ENCODE measurements at places on chromosomes 4 and X.

- DNase-seq = peak; percentile 48
Measured at GRCh38 chr4:153204728-153205648, 745 bp downstream of the TRIM2 start.

DNA sequence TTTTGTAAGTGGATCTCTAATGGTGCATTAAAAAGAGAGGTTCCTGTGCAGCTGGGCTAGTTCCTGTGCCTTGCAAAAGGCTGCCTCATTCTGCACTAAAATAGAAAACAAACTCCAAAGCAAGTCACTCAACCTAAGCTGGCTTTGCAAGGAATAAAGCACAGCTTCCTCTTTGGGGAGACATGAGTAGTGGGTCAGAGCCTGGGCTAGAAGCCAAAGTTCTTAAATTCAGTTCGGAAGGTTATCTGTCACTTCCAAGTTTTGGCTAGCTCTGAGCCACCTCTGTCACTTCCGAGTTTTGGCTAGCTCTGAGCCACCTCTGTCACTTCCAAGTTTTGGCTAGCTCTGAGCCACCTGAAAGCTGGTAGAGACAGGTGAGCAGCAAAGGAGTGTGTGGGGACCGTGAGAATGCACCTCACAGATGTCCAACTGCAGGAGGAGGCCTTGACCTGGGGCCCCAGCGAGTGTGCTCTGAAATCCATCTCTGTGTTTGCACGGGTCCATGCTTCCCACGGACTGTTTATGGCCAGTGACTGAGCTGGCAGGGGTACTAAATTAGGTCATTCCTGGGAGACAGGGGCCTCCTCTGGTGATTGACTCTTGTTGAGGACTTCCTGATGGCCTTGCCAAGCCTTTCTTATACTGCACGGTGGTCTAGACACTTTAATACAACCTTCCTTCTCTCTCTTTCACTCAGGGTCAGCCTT lies 36.4 kb upstream of the MAMLD1 start:
- DNase-seq = no peak

DNA sequence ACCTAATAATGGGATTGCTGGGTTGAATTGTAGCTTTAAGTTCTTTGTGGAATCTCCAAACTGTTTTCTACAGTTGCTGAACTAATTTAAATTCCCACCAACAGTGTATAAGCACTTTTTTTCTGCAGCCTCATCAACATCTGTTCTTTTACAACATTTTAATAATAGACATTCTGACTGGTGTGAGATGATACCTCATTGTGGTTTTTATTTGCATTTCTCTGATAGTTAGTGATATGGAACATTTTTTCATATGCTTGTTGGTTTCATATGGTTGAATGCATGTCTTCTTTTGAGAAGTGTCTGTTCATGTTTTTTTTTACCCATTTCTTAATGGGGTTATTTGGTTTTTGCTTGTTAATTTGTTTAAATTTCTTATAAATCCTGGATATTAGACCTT lies 1718.9 kb downstream of the C4orf33 start:
- DNase-seq = no peak

DNA sequence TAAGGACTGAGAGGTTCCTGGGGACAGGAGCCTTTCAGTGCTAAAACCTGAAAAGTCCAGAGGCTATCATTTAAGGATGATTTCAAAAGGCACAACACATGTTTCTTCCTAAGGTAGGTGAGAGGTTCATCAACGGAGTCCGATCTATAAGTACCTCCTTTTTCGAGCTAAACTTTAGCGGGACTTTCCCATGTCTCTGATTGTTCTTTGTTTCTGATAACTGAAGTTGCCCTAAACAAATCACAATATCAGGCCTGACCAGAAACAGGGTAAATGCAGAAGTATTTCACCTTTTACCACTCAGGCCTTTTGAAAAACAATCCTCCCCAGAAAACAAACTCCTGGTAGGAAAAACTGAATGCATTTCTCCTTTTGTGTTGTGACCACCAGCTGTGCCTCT lies 17.6 kb downstream of the PIR start:
- no peak for DNase-seq

DNA sequence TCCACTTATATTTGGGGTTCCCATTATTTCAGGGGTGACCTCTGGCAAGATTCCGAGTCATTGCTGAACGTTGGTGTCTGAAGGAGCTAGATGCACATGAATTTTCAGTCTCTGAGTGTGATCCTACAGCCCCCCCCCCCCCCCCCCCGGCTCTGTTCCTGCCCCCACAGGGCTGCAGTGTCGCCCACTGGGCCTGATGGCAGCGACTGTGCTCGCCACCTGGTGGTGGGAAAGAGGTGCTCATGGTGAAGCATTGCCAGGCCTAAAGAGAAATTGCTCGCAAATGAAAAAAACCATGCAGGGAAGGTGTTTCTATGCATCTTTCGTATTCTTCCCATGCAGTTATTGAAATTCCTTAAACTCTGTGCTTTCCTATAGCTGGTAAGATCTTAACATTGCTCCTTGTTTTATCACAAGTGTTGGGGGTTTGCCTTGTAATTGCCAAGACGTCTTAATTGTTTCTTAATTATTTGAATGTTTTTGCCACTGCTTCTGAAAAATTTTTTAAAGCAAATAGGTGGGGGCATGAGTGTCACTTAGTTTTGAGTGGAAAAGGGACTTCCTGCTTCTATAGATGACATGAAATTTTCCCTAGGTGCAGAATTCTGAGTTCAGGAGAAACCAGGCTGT lies 63.2 kb downstream of the CLDN22 start:
- peak; percentile 64 for DNase-seq

- no peak for DNase-seq
Measured at GRCh38 chrX:134935276-134935675, 55.5 kb upstream of the SMIM10 start.

GRCh38 chr4:155001251-155001650 lies 207.2 kb upstream of the NPY2R start:
- no peak for DNase-seq

- no peak for DNase-seq
Measured at GRCh38 chr4:1261107-1261928, 12.4 kb upstream of the CTBP1 start.

DNA sequence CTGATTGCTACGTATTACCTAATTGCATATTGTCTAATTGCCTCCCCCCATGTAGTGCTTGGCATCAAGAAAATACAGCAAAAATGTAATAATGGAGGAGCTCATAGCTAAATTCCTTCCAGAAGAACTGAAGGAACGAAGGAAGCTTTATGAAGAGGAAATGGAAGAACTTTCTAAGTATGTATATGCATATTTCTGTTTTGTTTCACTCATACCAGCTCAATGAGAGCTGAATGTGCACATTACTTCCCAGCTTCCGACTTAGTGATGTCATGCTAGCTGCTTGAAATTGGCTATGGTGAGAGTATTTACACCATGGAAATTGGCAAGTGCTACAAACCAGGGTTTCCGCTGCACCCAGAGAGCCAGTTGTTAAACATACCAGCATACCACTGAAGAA lies 34.7 kb downstream of the LONRF3 start:
- DNase-seq = no peak

GRCh38 chrX:87808576-87809243 lies 291.1 kb downstream of the KLHL4 start:
- DNase-seq = no peak

All from choroid plexus epithelial cell (primary cell).